SW480 (cell line): ENCODE measurements at places on chromosomes 7 and 10.

GRCh38 chr7:95687759-95688343 is 84.5 kb upstream of the DYNC1I1 start:
- peak; percentile 69 for DNase-seq

DNA sequence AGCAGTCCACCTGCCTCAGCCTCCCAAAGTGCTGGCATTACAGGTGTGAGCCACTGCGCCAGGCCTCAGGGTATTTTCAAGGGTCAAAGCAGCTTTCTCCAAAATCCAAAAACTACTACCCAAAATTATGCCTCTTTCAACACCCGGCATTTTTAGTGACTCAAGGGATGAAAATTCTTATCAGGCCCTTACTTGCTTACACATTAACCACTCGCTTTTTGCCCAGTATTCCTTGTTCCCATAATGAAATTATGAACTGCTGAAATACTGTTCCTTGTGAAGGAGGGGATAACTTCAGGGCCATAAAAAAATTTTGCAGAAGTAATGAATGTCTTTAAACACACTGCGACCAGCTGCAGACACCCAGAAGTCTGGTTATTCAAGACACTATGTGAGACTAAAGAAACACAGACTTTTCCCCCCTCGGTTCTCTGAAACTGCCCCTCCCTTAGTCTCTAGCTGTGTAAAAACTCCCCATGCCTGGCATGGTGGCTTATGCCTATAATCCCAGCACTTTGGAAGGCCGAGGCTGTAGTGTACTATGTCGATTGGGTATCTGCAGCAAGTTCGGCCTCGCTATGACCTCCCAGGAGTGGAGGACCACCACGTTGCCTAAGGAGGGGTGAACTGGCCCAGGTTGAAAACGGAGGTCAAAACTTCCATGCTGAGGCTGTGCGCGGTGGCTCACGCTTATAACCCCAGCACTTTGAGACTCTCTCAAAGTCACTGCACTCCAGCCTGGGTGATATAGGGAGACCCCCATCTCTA is 12.0 kb downstream of the FXYD4 start:
- no peak for DNase-seq

- DNase-seq: no peak
Observed at GRCh38 chr7:131224996-131225395, 102.7 kb upstream of the MKLN1 start.

GRCh38 chr10:93849593-93849992 is 44.2 kb upstream of the SLC35G1 start:
- no peak for DNase-seq

GRCh38 chr10:53396876-53397275 is 624.3 kb upstream of the MBL2 start:
- DNase-seq: no peak

GRCh38 chr7:94297397-94297838 is 97.3 kb upstream of the COL1A2 start:
- no peak for DNase-seq

DNA sequence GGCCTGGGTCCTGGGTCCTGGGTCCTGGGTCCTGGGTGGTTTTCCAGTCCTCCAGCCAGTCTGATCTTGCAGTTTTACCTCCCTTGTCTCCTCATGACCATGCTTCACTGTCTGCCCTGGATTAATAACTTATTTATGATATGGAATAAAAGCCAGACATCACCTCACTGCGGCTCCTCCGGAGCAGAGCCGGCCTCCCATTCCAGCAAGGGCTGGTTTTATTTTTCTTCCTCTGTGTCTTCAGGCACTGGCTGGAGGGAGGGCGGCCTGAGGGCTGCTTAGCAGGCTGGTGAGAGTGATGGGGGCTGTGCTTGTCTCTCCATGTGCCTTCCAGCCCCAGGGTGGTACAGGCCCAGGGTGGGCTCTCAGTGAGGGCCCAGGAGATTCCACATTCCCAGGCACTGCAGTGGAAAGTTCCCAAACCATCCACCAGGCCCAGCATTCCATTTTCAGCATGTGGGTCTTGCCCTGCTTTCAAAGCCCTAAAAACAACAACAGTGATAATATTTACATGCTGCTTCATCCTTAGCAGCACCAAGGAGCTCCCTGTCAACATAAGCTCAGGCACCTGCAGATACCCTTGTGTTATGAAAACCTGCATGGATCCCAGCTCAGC is 12.6 kb downstream of the ADAMTS14 start:
- DNase-seq: no peak

DNA sequence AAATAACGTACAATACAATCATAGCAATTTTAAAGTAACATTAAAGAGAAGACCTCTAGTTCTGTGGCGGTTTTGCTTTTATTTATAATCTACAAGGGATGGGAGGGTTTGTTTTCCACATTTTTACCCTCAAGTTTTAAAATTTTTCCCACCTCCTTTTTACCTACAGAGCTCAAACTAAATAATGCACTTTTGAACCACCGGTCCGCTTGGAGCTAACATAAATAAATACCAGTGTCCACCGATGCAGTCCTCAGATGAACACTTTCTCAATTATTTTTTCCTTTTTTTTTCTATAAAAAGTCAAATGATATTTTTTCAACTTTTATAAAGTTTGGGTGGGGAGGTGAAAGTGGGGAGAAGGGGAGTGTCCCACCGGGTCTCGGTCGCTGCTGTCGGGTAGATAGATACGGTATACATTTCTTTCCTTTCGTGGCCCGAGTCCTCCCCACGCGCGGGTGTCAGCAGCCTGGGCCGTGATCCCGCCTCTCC is 3.3 kb downstream of the ZNF503 start:
- DNase-seq: no peak

- no peak for DNase-seq
Observed at GRCh38 chr10:7385114-7385513, 25.7 kb downstream of the SFMBT2 start.
